ENCODE measurements at places on chromosomes 7 and 10.

- no peak for DNase-seq
Observed at GRCh38 chr10:119396008-119396708, 146.4 kb downstream of the RGS10 start.

GRCh38 chr7:22809902-22810642, 12.6 kb downstream of the TOMM7 start:
- no peak for DNase-seq

DNA sequence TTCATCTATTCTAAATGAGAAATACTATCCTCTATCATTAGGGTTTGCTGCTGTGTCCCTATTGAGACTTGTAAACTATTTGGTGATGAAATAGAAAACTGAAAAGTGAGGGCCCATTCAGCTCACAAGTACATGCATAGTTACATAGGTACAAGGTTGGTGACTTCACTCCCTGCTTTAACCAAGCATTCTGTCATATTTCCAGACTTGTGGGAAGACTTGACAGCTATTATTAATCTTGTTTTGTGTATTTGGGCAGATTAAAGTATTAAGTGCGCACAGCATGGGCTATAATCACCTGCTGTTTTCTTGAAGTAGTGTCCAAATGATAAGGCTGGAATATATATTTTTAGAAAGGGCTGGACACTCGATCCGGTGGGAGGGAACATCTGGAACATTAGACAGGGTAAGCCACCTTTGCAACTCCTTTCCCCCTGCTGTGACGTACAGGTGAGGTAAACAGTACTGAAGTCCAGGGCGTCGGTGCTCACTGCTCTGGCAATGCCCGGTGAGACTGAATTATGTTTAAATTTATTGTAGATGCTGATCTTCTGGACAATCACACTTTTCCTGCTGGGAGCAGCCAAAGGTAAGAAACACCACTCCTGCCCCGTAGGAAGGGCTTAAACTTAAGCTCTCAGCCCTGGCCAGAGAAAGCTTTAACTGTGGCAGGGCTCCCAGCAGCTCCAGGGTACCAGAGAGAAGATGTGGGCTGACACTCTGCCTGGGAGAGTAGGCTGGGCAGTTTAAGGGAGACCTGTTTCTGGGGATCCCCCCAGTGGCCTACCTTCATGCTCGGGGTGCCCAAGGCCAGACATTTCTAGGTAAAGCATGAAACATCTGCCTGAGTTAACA, at the start of gene PNLIPRP1:
TSS of gene PNLIPRP1 (plus strand) at position 370 of the 855 bp plus-strand sequence. CDS start at position 541, 171 bp downstream.
- no peak for DNase-seq

DNA sequence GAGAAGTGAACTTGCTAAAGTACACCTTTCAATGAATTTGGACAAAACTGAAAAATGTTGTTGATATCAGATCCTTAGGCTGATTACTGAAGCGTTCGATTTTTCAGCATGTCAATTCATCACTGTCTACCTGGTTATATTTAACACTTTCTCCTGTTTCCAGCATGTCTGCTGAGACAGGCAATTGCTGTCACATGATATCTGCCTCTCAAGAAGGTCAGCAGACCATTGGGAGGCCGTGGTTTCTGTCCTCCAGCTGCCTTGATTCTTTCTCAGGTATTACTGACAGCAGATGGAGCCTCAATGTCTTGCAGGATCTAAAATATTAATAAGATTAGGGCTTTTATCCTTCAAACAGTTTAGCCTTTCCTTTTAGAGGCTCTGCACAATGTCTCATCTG, 127.5 kb downstream of the SNX10 start:
- no peak for DNase-seq

- no peak for DNase-seq
Observed at GRCh38 chr10:78617631-78618030, 451.1 kb upstream of the ZMIZ1 start.

DNA sequence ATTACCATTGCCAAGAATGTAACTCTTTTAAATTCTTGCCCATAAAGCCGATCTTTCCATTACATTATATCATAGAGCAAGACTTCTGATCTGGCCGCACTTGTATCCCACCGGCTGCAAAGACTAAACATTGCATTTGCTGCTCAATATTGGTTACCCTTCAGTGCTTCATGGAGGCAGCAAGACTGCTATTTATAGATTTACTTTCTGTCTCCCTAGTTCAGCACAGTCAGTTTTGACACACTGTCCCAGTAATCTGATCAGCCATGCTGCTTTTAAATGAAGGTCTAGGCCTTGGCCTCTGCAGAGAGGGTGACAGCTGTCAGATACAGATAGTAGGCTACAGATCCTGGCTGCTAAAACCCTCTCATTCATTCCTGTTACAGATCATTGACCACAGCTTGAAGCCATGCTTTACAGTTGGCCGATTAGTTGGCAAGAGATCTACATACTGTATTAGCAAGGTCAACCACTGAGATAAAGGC, 562.6 kb upstream of the GALNT17 start:
- DNase-seq: no peak

DNA sequence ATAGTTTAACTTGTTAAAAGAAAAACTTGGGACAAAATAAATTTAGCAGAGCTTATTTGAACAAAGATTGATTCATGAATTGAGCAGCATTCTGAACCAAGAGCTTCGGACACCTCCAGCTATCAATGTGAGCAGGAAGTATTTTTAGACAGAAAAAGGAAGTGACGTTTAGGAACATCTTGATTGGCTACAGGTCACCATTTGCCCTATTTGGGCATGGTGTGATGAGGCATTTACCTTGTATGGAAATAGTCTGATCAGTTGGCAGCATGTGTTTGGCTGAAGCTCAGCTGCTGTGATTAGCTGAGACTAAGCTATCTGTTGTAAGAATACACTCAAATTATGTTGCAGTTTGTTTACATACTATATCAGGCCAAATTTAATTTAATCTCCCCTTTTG, 185.1 kb downstream of the ATRNL1 start:
- no peak for DNase-seq

All from SW 1271 (cell line).